GM18507 (cell line): ENCODE measurements at places on chromosomes 2 and 18.

DNA sequence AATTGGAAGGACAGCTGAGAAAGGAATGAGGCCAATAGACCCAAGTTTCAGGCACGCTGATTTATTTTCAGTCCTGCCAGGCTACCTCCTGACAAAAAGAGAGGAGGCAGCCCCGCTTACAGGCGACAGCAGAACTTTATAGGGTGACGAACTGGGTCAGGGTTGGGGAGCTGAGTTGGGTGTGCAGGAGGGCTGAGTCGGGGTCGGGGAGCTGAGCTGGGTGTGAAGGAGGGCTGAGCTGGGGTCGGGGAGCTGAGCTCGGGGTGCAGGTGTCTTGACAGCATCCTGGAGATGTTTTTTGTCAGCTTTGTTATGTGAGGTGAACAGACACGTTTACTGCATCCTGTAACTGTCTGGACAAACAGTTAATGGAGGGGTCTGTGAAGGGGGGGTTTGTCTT is 342.2 kb downstream of the ADCYAP1 start:
- DNase-seq, result no peak

DNA sequence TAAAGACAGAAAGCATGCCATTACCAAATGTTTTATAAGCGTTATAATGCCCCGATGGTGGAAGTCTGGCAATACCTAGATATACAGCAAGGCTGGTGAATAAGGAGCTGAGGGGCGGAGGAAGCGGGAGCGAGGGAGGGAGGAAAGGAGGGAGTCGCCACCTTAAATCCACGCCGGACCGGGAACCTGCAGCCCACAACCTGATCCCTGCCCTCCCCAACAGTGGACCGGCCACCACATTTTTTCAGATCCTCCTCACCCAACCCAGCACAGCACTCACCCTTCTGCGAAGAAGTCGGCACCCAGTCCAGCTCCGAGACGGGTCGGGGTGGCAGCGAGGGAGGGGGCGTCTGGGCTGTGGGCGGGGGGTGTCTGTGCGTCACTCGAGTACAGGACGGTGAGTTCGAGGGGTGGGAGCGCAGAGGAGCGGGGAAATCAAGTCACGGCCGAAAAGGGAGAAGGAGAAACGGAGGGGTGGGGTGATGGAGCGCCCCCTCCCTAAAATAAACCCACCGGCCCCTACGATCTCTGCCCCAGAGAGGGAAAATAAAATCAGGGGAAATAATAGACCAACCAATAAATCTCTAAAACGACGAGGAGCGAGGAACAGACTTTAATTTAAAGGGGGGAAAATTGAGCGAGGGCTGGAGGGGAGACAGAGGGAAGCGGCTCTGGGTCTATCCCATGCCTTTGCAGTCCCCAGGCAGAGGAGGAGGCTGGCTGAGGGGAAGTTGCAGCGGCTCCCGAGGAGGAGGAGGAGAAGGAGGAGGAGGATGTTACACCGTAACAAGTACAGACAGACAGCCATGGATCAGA is 96.5 kb upstream of the SERTAD2 start:
- DNase-seq, result no peak

DNA sequence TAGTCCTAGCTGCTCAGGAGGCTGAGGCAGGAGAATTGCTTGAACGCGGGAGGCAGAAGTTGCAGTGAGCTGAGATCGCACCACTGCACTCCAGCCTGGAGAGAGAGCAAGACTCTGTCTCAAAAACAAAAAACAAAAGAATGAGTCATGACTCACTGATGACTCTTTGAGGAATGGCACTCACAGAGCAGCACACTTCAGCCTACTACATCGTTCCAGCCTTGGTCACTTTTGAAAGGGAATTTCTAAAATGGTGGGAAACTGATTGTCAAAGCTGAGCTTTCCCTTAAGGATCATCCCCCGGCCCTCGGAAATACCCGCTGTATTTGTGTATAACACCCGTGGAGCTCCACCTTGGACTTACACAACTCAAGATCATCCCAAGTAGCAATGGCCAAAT is 217.3 kb upstream of the HS6ST1 start:
- DNase-seq, result no peak

DNA sequence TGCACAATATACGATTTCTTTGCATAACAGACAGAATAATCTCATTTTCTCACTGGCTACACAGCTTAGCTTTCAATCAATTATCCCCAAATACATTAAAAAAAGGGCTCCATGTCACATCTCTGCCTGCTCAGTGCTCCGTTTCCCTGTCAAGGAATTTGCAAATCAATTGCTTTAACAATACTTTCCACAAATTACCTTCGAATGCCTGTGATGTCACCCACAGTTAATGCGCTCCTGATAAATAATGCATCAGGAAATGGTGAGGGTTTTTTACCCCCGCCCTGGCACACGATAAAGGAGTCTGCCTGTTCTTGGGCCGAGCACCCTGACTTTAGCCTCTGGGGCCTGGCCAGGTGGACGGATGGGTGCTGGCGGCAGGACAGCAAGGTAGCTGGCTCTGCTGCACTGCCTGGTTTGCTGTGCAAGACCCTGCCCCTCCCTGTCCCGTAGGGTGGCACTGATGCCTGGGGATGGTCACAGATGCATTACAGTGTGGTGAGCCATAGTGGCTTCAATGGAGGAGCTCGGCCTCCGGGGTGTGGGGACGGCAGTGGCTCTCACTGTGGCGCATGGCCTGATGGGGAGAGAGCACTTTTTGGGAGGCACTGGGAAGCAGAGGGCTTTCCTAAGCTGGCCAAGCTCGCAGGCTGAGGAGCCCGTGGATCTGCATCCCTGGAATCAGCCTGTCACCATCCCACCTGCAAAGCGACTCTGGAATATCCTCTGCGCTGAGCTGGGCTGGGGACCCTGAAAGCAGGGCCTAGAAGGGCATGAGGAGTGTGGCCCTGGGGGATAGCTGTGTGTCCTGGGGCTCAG is 88.3 kb upstream of the HS6ST1 start:
- DNase-seq, result no peak

DNA sequence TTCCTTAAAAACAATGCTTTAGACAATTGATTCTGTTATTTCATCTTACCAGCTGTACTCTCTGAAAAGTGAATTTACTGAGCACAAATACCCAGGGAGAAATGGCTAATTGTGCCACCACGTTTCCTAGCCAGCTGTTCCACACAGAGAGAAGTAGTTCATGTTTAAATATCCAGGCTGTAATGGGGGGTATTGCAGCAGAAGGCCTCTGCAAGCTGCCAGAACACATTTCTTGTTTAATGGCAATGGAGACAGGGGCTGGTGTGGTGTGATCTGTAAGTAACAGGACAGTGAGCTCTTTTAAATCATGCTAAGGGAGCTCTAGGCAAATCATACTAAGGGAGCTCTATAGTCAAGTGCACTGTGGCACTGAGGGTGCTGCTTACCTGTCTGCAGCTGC is 809.2 kb downstream of the CNTNAP5 start:
- no peak for DNase-seq

DNA sequence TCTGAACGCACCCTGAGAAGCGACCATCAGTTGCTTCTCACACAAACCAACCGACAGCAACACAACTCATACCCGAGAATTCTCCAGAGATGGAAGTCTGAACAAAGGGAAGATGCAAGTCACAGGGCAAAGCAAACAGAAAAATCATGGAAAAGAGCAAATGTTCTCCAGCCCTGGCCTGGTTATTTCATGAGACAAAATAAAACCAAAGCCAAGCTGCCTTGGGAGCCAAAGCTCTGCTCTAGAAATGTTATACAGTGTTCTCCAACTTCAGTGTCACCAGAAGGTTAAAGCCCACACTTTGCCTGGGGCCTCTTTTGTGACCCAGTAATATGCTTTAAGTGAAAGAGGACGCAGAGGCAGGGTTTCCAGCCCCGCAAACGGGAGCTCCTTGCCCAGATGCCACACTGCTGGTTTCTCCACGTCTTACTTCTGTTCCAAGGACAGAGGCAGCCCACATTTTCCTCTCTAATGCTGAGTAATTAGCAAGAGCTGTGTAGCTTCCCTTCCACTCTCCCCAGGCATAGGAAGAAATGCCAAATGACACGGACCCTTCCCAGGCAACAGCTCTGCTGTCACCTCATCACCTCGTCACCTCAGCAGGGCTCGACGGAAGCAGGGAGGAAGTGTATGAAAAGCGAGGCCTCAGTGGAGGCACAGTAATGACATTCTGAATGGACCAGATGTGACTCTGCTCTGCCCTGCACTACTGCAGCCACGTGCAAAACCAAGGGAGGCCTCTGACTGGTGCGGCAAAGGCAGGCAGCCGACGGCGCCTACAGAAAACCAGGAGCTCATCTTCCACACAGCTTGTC is 64.7 kb downstream of the FBXO15 start:
- no peak for DNase-seq

- DNase-seq, result no peak
Measured at GRCh38 chr2:237472909-237473877, 13.9 kb upstream of the MLPH start.

GRCh38 chr2:56199492-56199891 is 15.7 kb downstream of the CCDC85A start:
- DNase-seq, result no peak

GRCh38 chr2:42852798-42853197 is 60.4 kb upstream of the HAAO start:
- no peak for DNase-seq

DNA sequence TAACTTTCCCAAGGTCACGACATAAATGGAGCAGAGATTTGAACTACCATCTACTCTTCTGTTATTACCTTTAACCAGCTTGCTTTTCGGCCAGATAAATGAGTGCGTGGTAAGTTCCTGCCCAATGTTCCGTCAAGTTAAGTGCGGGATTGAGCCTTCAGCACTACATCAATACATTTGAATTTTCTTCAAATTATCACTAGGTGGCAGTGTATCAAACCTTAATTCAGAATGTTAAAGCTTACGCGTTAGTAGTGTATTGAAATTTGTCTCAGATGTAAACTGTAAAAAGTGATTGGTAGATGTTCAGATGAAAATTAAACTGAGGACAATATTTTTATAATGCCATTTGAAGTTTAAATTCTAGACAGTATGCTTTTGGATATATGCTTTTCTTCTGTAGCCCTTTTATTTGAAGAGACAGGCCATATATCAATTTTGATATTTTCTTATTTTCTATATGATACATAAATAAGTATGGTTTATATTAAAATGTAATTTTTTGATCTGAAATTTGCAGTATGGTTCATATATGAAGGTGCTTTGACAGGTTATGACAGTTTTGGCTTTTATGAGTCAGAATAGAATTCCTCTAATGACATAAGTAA is 681.3 kb downstream of the ADCYAP1 start:
- no peak for DNase-seq

- DNase-seq, result no peak
Measured at GRCh38 chr2:27021253-27022049, 11.3 kb upstream of the TMEM214 start.

DNA sequence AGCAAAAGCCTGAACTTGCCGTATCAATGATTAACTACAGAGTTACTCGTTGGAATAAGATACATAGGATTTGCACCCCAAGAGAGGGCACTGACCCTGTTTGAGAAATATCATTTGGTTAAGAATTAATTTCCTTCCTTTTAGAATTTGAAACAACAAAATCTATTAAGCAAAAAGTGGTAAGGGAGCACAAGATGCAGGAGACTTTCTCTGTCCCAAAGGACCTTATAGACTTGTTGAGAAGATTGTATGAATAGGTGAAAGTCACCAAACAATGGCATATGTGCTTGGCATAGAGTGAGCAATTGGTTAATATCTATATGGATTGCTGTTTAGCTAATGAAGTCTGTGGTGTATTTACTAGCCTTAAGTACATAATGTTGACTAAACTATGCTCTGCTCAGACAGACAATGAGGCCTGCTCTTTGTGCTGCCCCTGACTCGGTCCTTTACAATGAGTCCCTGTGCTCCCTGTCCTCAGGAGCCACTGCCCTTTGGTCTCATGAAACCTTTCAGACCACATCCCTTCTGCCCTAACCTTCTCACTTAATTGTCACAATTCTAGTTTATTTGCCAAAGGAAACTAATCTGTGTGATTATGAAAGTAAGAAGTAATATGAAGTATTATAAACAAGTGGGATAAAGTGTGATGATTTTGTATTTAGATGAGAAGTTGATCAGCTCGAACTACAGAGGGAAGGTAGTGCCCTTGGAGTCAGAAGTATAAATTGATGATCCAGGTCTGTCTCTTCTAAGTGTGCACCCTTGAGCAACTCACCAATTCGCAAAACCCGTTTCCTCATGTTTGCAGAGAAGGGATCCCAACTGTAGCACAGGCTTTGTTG is 21.2 kb upstream of the HNMT start:
- no peak for DNase-seq

- DNase-seq, result no peak
Measured at GRCh38 chr2:225100856-225101294, 58.6 kb upstream of the DOCK10 start.

DNA sequence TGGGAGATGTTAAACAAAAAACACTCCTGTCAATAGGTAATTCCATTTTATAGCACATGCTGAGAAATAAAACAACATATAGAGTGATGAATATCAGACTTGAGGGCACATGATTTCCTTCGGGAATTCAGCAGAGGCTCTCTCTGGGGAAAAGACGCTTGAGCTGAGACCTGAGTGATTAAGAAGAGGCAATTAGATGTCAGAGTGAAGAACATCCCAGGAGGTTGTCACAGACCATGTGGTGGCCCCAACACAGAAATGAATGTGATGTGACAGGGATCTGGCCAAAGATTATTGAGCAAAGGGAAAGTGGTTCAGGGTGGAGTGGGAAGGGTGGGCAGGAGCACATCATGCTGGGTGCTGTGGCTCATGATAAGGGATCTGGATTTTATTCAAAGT is 254.7 kb downstream of the RAD51AP2 start:
- DNase-seq, result no peak

GRCh38 chr18:68083776-68084175 is 567.3 kb upstream of the DSEL start:
- no peak for DNase-seq

DNA sequence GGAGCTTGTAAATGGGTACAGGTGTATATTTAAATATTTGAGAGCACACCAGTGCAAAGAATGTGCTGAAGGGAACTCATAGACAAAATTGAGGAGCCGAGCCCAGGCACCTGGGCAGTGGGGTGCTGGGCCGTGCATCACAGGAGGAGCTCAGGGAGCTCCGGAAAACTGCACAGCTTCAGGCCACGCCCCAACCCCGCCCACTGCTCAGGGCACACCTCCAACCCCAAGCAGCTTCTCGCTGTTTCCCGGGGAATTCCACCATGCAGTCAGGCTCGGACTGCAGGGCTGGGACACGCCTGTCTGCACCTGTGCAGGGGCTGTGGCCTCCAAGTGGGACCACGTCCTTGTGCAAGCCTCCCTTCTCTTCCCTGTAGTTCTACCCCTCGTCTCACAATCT is 243.0 kb downstream of the HDAC4 start:
- DNase-seq, result no peak

DNA sequence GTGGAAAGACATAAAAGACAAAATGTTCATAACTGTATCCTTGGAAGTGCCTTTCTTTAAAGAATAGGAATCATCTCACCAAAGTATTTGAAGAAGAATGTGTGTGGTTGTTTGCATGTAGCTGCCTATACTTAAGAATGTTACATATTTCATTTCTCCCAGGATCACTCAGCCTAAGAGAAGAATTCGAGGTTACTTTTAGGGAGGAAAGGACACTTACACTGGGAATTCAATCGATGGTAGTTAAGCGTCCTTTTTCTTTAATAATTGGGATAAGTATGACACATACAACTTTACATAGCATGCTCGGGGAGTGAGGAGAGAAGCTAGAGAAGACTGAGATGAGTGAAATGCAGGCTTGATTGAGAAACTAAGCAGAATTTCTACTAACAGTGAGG is 22.0 kb upstream of the CYP1B1 start:
- no peak for DNase-seq

GRCh38 chr2:96452053-96452452 is 53.1 kb downstream of the NEURL3 start:
- no peak for DNase-seq

- DNase-seq, result no peak
Measured at GRCh38 chr18:23133860-23134779, 1.2 kb upstream of the CABLES1 start.
